Activated CD8-positive, alpha-beta memory T cell treated with anti-CD3 and anti-CD28 coated beads for 4 hours (primary cell): ENCODE measurements at places on chromosomes 1 and 21.

DNA sequence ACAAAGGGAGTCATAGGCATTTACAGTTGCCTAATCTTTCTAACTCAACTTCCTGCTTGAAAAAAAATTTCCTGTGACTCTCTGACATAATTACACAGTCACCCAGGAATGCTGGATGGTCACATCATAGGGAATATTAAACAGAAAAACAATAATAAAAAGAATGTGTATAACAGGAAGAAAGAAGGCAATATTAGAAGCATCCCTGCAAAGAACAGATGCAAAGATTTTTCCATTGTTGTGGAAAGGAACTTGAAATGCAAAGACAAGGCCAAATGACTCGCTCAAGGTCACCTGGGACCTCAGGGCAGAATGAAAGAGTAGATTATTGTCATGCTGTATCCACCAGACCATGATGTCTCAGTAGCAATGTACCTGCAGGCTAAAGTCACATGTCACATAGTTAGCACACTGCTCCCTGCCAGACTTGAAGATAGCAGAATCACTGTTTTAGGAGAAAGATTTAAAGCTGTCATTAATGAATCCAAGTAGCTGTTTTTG, 184.3 kb downstream of the CYYR1 start:
- no peak for DNase-seq

DNA sequence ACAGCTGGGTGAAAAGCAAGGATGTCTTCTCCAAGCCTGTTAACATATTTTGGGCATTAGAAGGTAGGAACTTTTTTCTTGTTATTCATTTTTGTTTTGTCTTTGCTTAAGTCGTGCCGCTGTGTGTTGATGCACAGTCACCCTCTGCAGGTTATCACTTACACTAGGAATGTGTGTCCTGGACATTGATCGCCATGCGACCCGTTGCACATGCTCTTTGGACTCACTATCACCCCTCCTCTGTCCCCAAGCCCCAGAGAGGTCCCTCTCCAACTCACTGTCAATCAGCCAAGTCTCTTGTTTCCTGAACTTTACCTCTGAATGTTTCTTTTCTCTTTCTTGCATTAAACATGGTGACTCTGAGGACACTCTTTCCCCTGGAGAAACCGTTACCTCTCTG, 40.0 kb upstream of the CD101 start:
- no peak for DNase-seq

DNA sequence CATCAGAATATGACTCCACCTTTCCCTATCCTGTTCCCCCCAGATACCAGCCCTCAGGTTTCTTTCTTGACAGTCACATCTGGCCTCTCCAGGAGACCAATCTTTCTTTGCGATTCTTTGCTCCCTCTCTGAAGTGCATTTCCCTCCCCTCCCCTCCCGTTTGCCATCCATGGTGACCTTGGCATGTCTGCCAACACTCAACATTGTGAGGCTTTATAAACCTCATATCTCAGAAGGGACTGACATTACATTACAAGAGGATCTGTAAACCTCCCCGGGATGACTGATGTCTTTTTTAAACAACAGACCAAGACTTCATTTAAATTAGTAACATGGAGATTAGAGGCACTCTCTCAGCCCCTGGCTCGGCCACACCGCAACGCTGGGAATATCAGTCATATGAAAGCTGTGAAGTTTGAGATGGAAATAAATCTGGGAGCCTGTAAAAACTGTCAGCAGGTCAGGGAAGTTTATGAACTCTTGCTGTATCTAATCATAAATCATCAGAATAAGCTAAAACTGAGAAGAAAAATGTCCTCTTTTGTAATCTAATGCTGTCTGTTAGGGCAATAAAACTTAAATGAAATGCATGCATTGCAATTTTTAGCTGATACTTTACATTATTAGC, 401.7 kb upstream of the PROX1 start:
- no peak for DNase-seq

- no peak for DNase-seq
These were observed 66.3 kb upstream of the SLC45A1 start for GRCh38 chr1:8251635-8252034.

- no peak for DNase-seq
These were observed 75.4 kb upstream of the LRRC7 start for GRCh38 chr1:69492286-69492685.

DNA sequence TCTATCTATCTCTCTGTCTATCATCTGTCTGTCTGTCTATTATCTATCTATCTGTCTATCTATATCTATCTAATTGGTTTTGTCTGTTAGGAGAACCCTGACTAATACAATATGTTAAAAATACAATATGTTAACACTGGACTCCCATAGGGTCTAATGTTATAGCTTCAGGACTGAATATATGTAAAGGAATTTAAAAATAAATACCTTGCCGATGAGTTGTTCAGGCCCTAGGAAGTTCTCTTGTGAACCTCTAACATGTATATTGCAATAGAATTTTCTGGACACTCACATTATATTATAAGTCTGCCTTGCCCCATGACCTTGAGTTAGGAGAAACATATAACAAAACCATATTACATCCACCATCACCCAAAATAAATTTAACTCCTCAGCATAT, 900.6 kb downstream of the NCAM2 start:
- no peak for DNase-seq

- no peak for DNase-seq
These were observed 118.1 kb upstream of the SGIP1 start for GRCh38 chr1:66415866-66416265.

GRCh38 chr1:171801487-171801891, 20.0 kb downstream of the METTL13 start:
- DNase-seq, result no peak

DNA sequence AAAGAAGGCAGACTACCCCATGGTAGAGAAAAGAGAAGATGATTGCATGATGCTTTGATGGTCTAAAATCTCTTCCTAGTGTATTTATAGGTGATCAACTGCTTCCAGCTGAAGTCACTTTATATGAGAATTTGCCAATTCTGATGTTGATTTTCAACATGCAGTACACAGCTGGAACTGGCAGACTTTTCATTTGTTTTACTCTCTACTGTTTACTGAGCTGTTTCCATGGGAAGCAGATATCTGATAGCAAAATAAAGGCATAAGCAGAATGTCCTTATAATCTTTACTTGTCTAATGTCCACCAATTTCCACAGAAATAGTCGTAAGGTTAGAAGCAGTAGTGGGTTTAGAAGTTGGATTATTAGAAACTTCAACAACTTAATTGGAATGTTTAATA, 74.9 kb downstream of the SYDE2 start:
- DNase-seq, result no peak
